ENCODE measurements at places on chromosomes 13 and 19.

DNA sequence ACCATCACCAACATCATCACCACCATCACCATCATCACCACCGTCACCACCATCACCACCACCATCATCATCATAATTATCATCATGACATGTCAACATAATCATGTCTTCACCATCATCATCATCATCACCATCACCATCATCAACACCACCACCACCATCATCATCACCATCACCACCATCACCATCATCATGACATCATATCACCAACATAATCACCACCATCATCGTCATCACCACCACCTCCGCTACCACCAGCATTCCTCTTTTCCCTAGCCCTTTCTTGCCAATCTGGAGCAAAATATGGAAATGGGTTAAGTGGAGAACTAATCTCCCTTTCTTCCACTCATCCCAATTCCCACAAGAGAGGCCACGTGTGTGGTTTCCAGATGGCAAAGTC is 1.1 kb upstream of the TTYH1 start:
- DNase-seq, result no peak

DNA sequence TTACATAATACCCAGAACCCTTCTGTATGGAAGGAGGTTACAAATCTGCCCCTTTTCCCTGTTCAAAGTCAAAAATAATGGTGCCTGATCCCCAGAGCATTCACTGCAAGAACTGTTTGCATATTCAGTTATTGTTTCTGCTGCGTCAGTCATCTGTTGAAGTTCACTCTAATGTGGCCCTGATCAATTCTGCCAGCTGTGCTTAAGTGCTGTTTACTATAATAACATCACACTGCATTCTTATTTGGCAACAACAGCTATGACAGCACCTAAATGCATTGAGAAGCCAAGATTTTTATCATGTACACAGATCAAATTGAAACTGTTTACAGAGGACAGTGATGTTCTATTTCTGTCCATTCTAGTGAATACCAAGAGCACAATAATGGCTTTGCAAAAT is 115.9 kb downstream of the DACH1 start:
- DNase-seq, result no peak

- no peak for DNase-seq
Observed at GRCh38 chr13:43232144-43232872, 208.9 kb downstream of the DNAJC15 start.

GRCh38 chr13:42614436-42615035 is 40.6 kb downstream of the TNFSF11 start:
- DNase-seq, result no peak

DNA sequence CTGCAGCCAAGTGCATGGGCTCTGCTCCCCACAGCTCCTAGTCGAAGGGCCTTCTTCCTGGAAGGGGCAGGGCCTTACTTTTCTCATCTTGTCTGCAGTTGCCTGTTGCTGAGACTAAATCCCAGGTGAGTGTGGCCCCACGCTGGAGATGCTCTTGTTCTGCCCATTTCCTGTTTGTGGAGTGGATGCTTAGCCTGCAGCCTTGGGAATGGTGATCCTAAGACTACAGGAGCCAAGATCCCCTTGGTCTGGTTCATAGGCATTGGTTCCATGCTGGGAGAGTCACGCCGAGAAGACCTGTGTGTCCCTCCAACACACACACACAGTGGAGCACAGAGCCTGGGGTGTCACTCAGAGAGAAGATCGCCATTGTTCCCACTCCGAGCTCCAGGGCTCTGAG is 23.5 kb downstream of the CFAP97D2 start:
- DNase-seq, result no peak

DNA sequence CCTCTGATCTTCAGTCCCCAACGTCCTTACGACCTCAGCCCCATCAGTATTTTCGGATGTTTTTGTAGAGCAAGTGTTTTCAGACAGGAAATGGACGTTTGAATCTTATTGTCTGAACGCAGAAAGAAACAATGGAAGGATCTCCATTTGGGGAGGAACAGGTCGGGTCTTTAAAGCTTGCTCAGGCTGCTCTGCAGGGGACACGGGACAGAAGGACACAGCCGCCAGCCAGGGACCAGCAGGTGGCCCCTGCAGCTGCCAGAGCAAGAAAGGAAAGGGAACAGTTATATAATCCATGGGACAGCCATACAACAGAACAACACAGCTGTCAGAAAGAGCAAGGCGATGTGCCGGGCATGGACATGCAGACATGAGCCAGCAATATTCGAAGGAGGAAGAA is 18.5 kb upstream of the IGLON5 start:
- DNase-seq, result no peak

DNA sequence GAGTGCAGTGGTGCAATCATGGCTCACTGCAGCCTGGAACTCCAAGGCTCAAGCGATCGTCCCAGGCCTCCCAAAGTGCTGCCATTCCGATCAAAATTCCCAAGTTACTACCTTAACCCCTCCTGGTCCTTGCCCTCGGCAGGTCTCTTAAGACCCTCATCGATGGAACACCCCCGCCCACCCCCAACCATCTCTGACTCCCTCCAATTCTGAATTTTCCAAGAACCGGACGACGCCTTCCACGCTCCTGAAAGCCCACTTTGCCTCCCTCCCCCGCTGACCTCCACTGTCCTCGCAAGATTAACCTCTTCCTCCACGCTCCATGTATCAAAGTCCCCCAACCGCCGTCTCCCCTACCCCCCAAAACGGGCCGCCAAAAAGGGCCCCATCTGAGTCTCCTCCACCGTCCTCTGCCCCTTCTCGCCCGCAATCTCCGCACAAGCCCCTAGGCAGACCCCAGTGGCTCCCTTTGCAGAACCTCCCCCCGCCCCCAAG is 539 bp downstream of the DAPK3 start:
- no peak for DNase-seq

DNA sequence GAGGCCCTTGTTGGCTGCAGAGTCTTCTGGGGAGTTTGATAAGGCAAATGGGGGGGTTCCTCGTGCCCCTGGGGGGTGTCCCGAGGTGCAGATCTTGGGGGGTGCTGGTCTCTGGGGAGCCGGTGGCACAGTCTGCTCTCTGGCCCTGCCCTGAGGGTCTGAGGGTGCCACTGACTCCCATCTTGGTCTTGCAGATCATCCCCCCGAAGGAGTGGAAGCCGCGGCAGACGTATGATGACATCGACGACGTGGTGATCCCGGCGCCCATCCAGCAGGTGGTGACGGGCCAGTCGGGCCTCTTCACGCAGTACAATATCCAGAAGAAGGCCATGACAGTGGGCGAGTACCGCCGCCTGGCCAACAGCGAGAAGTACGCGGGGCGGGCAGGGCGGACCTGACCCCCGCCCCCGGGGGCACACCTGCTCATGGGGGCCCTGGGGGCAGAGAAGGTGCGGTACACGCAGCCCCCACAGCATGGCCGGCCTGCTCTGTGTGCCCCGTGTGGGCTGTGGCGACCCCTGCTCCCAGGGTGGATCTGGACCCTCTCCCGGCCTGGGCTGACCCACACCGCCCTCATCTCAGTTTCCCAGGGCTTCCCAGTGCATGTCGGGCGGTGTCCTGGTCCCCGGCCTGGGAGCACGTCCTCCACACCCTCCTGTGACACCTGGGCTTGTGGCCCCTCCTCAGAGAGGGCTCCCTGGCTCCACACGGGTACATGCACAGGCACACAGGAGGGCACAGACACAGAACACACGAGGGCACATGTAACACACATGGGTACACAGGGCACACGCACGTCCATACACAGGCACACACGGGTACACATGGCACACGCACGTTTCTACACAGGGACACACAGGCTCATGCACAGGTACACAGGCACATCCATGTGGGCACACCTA is 71.0 kb downstream of the KDM4B start:
- no peak for DNase-seq

DNA sequence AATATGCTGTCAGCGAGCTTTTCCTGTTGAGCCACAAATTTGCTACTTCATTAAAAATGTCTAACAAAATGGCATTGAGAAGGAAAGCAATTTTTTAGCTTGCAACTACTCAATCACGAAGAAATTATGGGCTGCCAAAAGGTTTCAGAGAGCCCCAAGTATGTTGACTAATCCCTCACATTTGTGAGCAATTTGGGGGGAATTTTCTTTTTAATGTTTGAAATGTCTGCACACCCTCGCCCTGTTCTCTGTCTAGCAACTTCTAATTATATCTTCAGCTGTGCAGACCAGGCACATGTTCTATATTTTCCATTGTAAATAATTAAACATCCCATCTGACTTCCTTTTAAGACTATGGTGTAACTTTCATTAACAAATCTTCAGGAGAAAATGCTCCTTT is 192.9 kb downstream of the DCT start:
- no peak for DNase-seq

- DNase-seq, result no peak
Observed at GRCh38 chr13:39904959-39905358, 249.5 kb downstream of the COG6 start.

DNA sequence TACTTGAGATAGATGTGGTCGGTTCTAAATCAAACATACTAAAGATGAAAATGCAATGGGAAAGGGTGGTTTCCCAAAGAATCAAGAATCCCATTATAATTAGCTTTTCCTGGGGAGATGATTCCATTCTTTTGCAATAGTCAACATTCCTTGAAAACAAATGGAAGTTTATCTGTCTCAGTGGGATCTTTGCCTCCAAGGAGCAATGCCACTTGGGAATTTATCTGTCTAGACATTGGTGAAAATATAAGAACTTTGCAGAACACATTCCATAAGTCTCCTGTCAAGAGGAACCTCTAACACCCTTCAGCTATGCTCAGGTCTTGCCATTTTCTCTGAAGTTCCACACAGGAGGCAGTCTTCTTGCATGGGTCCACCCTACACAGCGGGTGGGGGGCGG is 152.5 kb downstream of the KCTD12 start:
- no peak for DNase-seq

- no peak for DNase-seq
Observed at GRCh38 chr19:49395581-49396407, 7.7 kb downstream of the KASH5 start.

- no peak for DNase-seq
Observed at GRCh38 chr13:23766283-23766682, 122.9 kb downstream of the MIPEP start.

- DNase-seq, result no peak
Observed at GRCh38 chr13:73993661-73994060, 140.5 kb downstream of the KLF12 start.

DNA sequence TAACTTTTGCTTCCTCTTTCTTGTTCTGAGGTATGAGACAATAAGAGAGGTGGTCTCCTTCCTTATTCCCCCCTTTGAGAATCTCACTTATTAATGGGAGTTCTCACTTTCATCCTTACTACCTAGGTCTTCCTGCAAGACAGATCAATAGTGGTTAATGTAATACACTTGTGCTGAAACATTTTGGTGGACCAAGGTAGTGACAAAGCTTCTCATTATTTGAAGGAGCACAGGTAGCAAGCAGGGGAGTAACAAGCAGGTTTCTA is 17.9 kb downstream of the ZNF700 start:
- no peak for DNase-seq

DNA sequence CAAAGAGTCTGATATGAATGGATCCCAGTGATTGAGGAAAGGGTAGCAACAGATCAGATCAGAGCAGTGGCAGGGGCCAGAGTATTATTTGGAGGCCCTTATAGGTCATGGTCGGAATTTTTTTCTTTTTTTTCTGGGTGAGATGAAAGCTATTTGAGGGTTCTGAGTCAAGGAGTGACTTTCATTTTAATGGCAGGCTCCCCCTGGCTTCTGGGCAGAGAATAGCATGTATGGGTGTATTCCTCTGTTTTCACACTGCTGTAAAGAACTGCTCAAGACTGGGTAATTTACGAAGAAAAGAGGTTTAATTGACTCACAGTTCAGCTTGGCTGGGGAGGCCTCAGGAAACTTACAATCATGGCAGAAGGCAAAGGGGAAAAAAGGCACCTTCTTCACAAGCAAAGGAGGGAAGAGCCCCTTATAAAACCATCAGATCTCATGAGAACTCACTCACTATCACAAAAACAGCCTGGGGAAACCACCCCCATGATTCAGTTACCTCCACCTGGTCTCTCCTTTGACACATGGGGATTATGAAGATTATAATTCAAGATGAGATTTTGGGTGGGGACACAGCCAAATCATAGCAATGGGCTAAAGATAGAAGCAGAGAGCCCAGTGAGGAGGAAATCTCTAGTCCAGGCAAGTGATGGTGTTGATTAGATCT is 3.0 kb upstream of the SLC6A16 start:
- peak; percentile 42 for DNase-seq

GRCh38 chr13:46313024-46313423 is 74.0 kb downstream of the RUBCNL start:
- DNase-seq, result no peak

DNA sequence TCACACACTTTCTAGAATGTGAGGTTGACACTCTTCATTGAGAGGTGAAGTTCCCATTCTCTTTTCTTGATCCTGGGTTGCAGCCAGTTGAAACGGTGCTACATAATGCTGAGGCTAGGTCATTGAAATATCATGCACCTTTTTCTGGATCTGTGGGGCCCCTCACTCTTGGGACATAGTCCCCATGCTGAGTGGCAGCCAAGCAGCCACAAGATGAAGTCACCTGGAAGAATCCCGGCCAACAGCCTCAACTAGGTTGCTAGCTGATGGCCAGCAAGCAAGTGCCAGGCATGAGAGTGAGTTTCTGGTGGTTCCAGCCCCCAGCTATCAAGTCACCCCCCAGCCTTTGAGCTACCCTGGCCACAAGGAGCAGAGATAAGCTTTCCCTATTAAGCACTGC is 148.5 kb upstream of the TSHZ3 start:
- DNase-seq, result no peak

DNA sequence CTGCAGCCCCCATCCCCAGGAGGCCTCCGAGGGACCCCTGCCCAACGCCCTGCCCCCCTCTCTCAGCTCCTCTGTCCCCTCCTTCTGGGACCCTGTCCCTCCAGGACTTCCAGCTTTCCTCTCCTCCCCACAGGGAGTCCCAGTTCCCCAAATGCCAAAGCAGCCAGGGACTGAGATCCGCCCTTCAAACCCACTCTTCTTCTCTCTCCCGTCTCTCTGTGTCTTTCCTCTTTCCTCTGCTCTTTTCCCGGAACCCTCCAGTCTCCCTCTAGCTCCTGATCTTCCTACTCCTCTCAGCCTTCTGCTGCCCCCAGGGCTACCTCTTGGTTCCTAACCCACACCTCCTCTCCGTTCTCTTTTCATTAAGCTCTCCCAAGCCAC is 377 bp downstream of the CA11 start:
- no peak for DNase-seq

GRCh38 chr19:1608359-1609102 is 3.3 kb upstream of the UQCR11 start:
- DNase-seq, result no peak

DNA sequence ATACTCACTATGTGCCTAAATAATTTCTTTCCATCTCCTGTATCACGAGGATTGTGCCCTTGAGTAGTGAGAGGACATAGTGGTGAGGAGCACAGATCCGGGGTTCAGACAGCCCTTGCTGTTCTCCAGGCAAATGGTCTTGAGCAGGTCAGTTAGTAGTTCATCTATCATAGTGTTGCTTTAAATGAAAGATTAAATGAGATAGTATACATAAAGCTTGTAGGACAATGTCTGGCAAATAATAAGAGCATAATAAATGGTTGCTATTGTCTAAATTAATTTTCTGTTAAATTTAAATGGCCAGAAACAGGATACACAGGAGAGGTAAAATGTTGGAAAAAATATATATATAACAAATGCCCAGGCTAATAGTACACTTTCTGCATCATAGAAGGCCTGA is 23.4 kb downstream of the FAM124A start:
- no peak for DNase-seq

- DNase-seq, result no peak
Observed at GRCh38 chr13:73800011-73800410, 334.2 kb downstream of the KLF12 start.

- DNase-seq, result no peak
Observed at GRCh38 chr19:39372941-39373340, 18.0 kb downstream of the PAF1 start.

GRCh38 chr19:5635427-5635826 is 12.5 kb downstream of the SAFB start:
- DNase-seq, result no peak

GRCh38 chr13:75258159-75258782 is 223.7 kb downstream of the TBC1D4 start:
- DNase-seq, result peak; percentile 7
